ENCODE measurements at places on chromosomes 2 and 18.
A peak's percentile ranks its signal among the peaks of the same experiment; 100 is the strongest.

- DNase-seq, result no peak
Observed at GRCh38 chr2:45259138-45259537, 249.9 kb upstream of the SIX2 start.

GRCh38 chr18:51884039-51884438 is 456.0 kb upstream of the DCC start:
- DNase-seq, result no peak

DNA sequence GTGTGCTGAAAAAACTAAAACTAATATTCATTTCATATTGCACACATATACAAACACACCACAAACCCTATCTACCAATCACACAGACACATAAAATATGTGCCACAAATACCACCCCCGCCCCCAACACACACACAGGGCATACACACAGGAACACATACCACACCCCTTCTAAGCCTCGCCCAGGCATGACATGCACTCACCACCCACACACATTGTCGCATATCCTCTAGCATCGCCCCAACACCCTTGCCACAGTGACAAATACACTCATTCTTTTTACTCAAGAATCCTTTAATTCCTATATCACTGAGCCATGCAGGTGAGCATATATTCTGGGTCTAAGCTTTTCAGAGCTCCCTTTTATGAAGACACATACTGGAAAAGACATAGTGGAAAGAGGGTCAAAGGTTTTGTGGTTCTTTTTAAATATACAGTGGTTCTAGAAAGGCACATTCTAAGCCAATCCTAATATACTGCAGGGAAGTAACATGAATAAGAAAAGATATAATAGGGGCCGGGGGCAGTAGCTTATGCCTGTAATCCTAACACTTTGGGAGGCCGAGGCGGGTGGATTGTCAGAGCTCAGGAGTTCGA is 24.5 kb upstream of the LCLAT1 start:
- DNase-seq, result peak; percentile 49

DNA sequence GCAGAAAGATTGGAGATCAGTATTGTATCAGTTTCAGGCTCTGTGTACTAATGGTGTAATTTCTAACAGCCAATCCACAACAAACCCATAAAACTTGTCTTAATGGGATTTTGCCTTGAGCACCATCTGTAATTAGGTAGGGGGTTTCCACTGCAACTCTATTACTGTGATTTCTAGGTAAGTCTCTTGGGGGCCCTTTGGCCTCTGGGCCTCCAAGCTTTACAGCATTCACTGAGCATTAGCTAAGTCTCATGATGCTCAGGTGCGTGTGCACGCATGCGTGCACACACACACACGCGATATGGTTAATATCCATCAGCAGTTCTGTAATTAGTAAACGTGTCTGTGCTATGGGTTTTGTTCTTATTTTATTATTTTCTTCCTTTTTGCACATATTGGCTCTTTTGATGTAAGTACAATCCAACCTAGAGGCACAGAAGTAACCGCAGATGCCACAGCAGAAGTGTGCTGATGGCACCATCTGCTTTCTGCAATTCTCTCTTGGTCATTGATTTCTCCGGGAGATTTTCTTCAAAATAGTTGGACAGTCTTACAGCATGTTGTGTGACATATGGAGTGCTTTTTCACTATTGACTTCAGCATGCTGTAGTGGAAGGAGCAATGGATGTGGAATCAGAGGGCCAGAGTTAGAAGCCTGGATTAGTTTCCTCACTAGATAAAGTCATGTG is 592.0 kb downstream of the LRRTM4 start:
- no peak for DNase-seq

- no peak for DNase-seq
Observed at GRCh38 chr2:223841436-223842190, 4.2 kb upstream of the AP1S3 start.

DNA sequence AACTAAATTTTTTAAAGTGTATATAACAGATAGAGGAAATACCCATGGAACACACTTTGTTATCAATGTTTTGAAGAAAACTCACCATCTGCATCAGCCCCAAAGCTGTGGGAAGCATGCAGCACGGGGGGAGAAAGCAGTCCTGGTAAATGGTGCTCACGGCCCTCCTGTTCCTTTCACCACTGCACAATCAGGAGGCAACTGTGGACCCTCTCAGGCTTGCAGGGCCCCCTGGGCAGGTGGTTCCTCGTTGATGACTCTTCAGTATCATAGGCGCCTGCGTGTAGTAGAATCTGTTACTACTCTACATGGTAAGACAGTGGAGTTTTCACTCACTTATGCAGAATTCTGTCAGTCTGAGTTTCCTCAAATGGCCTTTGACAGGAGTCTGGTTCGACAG is 4.9 kb upstream of the CNDP1 start:
- no peak for DNase-seq

Data from stimulated activated CD8-positive, alpha-beta memory T cell treated with anti-CD3 and anti-CD28 coated beads, Interleukin-4, amount 100 ng/mL, for 1 hour (primary cell).